ENCODE measurements at places on chromosomes 5 and 9.

DNA sequence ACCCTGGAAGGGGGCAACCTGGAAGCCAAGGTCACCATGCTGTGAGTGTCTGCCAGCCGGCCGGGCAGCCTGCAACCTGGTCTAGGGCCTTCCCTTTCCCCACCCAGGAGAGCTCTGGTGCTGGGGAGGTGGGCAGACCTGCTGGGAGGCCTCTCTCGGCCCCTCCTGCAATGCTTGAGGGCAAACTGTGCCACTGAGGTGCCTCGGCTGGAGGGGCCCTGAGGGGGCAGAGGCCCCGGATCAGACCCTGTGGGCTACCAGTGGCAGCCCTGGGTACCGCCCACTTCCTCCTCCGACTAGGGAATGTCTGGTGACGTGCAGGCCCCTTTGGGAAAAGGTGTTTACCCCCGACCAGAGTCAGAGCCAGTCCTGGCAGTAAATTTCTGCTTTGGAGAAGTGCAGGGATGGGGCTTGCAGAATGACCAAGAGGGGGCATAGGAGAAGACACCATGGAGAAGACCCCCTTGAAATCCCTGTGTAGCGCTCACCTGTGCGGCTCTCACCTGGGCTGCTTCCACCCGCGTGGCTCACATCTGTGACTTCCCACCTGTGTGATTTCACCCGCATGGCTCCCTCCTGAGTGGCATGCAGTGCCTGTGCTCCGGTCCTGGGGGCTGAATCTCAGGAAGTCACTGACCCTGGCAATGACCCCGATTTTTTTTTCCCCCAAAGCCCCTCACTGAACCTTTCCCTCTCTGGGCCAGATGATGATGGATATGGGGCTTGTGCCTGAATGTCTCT is 1.1 kb downstream of the LCN1 start:
- DNase-seq = no peak

GRCh38 chr9:88355166-88355565 is 33.1 kb upstream of the SPIN1 start:
- no peak for DNase-seq

GRCh38 chr9:98310752-98311392 is 55.4 kb upstream of the TBC1D2 start:
- no peak for DNase-seq

DNA sequence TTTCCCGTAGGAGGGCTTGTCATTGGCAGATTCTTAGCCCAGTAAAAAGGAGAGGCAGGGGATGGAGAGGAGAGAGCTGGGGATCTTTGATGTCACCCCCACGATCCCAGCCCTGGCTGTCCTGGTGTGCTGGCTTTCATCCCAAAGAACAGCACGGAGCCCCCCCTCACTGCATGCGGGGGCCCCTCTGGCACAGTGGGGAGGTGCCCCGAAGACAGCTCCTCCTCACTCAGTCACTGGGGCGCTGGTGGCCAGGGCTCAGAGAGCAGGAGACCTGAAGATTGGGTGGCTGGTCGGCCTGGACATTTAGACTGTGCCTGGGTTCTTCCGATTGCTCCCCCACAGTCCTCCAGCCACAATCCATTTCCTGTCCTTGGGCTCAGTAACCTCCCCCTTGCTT is 207.5 kb downstream of the MELK start:
- DNase-seq = no peak

DNA sequence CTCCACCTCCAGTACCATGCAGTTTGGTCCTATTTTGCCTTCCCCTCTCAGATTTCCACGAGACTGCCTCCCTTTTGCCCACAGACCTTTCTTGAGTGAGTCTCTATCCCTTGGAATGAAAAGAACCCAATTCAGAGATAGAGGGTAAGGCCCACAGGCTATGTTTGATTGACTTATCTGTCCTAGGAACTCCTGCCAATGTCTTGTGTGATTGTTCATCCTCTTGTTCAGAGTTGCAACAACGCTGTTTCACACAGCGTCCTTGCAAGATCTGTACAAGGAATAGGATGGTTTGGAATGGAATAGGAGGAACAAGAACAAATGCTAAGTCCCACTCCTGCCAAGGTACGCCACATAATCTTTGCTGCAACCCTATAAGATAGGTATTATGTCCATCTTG is 142.2 kb upstream of the ABCA1 start:
- DNase-seq = no peak

GRCh38 chr5:102700120-102700831 is 54.8 kb upstream of the PAM start:
- DNase-seq = no peak

DNA sequence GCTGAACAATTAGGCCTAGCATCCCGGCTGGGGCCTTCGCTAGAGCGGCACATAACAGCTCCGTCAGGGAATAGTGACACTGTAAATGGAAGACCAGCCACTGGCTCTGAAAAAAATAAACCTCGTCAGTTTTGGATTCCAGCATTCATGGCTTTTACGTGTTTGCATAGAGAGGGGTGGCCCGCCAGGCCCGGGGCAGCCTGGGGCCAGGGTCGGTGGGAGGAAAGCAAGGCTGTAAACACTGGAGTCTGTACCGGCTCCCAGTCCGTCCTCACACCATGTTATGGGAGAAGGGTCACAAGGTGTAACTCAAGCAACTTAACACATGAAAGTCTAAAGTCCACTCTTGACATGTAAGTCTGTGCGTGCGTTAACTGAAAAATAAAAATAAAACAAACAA is 11.2 kb downstream of the CCNI2 start:
- no peak for DNase-seq

GRCh38 chr9:81878530-81878929 is 49.7 kb upstream of the SPATA31D4 start:
- DNase-seq = no peak

DNA sequence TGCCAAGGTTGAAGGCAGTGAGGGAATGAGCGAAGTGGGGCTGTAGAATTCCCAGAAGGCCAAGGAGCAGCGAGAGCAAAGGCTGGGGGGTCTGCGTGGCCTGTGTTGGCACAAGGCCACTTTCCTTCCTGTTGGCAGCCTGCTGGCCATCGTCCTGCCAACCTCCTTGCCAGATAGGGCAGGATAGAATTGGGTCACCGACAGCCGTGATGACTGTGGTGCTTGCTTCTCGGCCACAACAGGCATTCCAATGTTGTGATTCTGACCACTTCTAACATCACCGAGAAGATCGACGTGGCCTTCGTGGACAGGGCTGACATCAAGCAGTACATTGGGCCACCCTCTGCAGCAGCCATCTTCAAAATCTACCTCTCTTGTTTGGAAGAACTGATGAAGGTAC is 18.9 kb downstream of the TRIP13 start:
- DNase-seq = no peak

DNA sequence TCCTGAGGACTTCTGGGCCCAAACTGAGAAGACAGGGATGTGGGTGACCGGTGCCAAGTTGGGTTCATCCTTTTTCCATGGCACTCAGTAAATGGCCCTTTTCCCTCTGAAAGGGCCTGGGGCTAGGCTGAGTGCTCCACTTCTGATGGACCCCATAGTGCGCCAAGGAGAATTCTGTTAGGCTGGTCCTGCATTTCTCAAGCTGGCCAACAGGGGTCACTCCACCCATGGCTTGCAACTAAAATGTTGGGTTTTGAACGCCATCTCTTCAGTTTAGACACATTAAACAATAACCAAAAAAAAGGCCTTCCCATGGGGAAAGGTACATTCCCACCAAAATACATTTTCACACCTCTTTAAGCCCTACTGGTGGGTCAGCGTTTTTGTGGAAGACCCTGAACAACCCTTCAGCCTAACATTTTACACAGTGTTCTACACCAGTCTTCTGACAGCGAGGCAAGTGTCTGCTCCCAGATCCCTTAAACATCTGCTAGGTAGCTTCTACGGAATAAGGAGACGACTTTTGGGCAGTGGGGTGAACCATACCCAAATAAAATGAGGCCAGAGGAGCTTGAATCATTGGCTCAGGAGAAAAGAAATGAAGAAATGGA is 27.3 kb downstream of the CNTFR start:
- peak; percentile 35 for DNase-seq

Measured in inflammatory macrophage treated with lipopolysaccharide for 4 hours (primary cell).